Stimulated activated CD4-positive, alpha-beta T cell treated with anti-CD3 and anti-CD28 coated beads, Interleukin-12 subunit alpha, Interleukin-12 subunit beta, amount 100 ng/mL, for 4 hours (primary cell): ENCODE measurements at places on chromosomes 3 and 15.

GRCh38 chr15:95739131-95739530 is 591.4 kb upstream of the NR2F2 start:
- no peak for DNase-seq

DNA sequence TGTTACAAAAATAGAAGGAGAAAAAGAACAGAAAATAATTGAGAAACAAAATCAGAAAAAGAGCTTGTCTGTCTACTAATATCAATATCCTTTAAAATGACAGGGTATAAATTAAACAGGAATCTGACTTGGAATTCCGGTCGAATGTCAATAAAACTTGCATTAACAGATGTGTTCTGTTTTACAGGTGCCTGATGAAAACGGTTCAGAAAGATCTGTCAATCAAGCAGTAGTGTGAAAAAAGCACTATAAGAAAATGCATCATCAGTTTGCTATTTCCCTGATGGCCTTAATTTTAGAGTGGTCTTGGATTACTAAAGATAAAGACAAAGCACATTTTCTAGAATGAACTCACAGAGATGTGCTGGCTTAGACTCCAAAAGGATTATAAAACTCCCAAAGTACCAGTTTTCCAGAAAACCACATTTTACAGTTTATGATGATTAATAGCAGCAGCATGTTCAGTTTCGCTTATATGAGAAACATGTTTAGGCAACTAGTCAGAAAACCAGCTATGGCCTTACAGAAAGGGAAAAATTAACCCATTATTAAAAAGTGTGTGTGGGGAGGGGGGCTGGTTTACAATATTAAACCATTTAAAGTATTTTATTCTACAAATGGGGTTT is 8.2 kb upstream of the C3orf38 start:
- DNase-seq: no peak

- DNase-seq: no peak
These were observed 12.1 kb upstream of the ALAS1 start for GRCh38 chr3:52185837-52186236.

GRCh38 chr3:12192173-12192572 is 33.5 kb upstream of the TIMP4 start:
- DNase-seq: no peak

GRCh38 chr15:87047203-87047965 is 967.7 kb downstream of the AGBL1 start:
- DNase-seq: no peak

DNA sequence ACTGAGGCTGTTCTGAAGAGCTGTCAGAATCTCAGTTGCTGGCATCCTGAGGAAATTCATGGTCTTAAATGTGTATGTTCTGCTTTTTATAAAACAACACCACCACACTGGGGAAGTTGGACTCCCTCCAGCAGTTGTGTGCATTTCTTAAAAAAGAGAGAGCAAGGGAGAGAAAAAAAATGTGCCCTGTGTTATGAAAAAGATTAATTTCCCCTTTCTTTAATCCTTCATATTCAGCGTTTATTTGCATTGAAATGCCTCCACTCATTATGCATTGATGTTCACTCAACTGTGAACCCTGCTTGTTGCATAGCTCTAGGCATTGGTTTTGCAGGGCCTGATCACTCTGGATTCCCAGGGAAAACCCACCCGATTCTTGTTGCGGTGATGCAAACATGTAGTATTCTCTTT is 4.4 kb upstream of the ZNF609 start:
- no peak for DNase-seq

- DNase-seq: no peak
These were observed 26.2 kb downstream of the ANAPC13 start for GRCh38 chr3:134459562-134459961.

DNA sequence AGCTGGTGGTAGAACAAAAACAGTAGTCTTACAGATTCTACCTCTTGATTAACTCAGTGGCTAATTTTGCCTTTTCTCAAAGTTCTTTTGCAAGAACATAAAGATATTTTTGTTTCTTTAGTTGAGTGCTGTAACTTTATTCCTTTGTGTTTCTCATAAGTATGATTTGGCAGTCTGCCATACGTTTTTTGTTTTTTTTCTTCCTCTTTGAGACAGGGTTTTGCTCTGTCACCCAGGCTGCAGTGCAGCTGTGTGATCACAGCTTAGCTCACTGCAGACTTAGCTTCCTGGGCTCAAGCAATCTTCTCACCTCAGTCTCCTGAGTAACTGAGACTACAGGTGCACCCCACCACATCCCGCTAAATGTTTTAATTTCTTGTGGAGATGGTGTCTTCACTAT is 22.4 kb downstream of the B3GNT5 start:
- no peak for DNase-seq

GRCh38 chr15:66760968-66761725 is 59.1 kb downstream of the SMAD6 start:
- DNase-seq: no peak

- no peak for DNase-seq
These were observed 27.1 kb upstream of the MAGEF1 start for GRCh38 chr3:184738982-184739381.

DNA sequence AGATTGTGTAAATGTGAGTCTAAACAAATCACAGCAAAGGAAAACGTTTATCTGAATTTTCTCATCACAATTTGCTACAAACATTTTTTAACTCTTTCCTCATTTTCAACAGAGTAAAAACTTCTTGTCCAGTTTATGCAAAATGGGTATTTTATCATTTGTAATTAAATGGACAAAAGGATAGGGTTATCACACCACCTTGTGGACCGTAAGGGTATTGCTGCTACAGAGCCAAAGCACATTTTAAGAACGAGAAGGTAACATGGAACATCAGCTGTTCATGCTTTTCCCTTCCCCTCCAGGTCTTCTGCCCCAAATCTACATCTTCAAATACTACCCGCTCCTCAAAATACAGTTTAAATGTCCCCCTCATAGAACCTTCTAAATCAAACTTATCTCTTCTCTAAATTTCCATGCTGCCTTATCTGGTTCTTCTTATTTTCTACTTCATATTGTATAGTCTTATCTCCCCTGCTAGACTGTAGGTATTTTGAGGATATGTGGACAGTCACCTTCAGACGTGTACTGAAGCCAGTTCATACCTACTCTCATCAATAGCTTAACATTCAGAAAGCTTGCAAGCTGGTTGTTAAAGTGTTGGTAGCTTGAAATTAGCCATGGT is 12.8 kb upstream of the SETMAR start:
- no peak for DNase-seq

GRCh38 chr15:60389261-60390077 is 8.3 kb downstream of the ANXA2 start:
- no peak for DNase-seq

GRCh38 chr3:133007601-133008000 is 30.6 kb upstream of the TMEM108 start:
- DNase-seq: no peak

- DNase-seq: no peak
These were observed 122.8 kb upstream of the CGNL1 start for GRCh38 chr15:57253500-57253899.

GRCh38 chr3:23068016-23068728 is 135.0 kb upstream of the UBE2E2 start:
- DNase-seq: no peak

DNA sequence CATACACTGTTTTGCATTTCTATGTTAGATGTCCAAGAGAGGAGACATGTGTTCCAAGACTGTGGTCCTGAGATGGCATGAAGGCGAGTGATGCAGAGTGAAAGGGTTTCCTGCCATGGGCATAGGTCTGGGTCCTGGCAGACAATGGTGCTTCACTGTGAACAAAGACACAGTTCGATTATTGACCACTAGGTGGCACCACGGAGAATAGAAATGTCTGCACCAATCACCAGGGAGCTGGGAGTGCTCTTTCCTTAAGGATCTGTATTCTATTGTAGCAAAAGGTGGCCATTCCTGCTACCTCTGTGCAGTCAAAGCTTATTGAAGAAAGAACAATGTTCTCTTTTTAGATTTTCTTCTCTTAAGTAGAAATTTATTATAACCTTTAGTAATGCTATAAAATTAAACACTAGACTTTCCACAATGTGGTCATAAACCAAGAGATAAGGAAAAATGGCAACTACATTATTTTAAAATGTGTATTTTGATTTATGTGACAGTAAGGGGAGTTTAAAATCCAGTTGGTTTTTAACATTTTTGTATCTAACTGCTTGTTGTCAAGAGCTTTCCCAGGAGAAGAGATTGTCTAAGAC is 88.7 kb downstream of the GABRG3 start:
- DNase-seq: peak; percentile 3

DNA sequence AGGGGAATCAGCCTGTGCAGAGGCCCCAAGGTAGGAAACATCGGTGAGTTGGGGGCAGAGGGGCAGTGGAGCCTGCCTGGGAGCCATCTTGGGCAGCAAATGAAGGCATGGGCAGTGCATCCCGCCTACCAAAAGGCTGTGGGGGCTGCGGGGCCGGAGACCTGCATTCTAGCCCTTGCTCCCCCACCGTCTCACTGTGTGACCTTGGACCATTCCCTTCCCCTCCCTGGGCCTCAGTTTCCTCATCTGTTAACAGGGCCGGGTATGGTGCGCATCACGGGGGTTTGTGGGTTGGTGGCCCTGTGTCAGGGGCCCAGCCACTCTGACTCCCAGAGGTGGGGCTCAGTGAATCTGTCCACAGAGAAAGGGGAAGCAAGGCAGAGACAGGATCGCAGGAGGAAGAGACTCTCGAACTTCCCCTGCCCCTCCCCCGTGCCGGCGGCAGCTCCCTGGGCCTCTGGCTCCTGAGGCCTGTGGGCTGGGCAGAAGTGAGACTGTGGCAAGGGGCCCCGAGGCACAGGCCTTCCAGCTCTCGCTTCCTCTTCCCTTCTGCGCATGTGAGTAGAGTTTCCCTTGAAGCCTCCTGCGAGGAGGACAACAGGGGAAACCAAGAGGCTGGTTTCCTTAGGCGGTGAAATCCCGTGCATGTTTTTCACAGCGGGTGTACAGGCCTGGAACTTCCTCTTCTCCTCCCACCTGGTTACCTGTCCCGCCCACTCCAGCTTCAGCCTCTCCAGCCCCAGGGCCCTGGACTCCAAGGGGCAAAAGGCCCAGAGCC is 42.9 kb downstream of the IDH2 start:
- peak; percentile 68 for DNase-seq

- no peak for DNase-seq
These were observed 83.8 kb upstream of the TPM1 start for GRCh38 chr15:62958528-62959363.

DNA sequence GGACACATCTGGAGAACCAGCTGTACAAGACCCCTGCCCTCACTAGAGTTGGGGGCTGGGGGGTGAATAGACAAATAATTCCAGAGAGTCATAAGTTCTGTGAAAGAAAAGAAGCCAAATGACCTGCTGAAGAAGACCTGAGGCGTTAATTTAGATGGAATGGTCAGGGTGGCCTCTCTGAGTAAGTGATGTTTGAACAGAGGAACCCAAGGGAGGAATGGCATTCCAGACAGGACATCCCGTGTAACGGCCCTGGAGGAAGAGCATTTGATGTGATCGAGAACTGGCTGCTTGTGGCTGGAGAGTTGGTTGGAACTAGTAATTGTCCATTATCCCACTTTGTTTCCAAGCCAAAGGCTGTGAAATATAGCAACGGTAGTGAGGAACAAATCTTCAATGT is 1.7 kb downstream of the NR2C2 start:
- no peak for DNase-seq

DNA sequence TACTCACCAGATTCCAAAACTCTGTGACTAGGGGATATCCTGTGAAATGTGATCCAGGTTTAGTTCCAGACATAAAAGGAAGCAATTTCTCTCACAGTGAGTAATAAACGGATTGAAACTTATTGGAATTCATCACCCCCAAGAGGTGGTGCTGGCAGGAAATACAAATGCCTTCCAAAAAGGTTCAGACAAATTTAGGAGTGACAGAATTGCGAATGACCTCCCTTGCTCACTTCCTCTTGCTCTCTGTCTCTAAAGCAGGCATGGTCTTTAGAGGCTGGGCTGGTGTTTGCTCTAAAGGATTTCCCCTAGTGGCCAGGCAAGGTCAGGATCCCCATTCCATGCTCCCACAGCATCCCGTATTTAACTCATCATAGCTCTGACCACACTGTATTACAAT is 449.4 kb upstream of the PPP2R3A start:
- DNase-seq: no peak
